Activated CD8-positive, alpha-beta memory T cell treated with anti-CD3 and anti-CD28 coated beads, Interleukin-2, amount 50 U/mL, for 4 hours (primary cell): ENCODE measurements at places on chromosomes 4 and X.
A peak's percentile ranks its signal among the peaks of the same experiment; 100 is the strongest.

DNA sequence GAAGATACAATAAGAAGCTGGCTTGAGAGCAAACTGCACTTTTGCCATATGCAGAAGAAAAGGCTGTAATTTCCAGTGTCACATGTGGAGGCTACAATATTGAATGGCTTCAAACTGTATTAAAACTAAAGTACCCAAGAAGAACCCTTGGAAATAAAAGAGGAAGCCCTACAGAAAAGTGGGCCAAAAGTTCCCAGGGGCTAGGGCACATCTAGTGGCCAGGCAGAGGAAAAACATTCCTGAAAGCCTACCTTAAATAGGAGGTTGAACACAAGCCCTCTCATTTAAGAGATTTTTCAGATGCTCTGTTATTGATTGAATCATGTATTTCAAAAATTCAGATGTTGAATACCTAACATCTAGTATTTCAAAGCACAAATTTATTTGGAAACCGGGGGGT lies 40.6 kb upstream of the PRDX4 start:
- no peak for DNase-seq

DNA sequence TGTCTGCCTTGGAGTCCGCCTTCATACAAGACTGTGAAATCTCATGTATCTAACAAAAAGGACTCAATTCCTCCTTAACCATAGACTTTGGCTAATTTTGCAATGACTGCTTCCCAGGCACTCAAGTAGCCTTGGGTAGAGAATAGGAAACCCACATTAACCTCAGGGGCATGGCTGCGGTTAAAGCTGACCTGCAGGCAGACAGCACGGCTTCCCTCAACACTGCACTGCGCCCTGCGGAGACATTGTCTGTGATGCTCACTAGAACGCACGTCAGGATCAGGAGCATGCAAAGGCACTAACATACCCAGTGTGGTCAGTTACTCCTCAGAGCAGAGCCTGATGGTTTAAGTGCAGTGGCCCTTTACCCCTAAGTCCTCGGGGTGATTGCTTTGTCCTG lies 10.3 kb upstream of the GPR143 start:
- no peak for DNase-seq

- DNase-seq, result no peak
Measured at GRCh38 chr4:13990596-13991589, 363.4 kb upstream of the BOD1L1 start.

DNA sequence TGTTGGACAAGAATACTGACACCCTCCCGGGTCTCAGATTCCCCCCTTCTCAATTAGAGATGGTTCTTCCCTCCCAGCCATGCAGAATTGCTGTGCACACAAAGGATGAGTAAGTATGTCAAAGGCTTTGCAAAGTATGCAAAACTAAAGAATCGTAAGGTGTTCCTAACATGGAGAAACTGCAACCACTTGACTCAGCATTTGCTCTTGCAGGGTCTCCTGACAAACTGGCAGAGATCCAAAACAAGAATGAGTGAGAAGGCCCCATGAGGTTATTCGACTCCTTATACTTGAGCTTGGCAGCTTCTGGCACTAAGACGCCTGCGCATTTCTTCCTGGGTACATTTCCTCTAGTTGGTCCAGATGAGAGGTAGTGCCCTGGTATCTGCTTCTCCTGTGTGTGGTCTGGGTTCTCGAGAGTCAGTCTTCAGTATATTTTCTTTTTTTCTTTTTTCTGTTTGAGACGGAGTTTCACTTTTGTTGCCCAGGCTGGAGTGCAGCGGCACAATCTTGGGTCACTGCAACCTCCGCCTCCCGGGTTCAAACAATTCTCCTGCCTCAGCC lies 8.2 kb downstream of the FAM184B start:
- no peak for DNase-seq

DNA sequence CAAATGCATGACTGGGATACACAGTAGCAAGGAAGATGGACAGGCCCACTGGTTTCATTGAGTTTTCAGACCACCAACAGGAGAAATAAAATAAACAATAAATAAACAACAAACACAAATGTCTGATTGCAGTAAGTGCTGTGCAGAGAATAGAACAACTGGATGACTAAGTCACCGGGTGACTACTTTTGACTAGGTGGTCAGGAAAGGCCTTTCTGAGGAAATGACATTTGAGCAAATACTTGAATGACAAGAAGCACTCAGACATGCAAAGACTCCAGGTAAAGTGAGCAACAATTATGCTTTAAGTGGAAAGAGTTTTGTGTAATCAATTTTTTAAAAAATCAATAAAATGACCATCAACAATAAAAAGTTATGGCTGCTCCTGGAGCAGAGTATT lies 137.7 kb downstream of the BTC start:
- no peak for DNase-seq

- no peak for DNase-seq
Measured at GRCh38 chr4:119897260-119897659, 169.4 kb downstream of the MAD2L1 start.

GRCh38 chrX:137428221-137428661 lies 137.7 kb upstream of the ZIC3 start:
- DNase-seq, result no peak

GRCh38 chrX:25279510-25279909 lies 263.7 kb upstream of the ARX start:
- DNase-seq, result no peak

DNA sequence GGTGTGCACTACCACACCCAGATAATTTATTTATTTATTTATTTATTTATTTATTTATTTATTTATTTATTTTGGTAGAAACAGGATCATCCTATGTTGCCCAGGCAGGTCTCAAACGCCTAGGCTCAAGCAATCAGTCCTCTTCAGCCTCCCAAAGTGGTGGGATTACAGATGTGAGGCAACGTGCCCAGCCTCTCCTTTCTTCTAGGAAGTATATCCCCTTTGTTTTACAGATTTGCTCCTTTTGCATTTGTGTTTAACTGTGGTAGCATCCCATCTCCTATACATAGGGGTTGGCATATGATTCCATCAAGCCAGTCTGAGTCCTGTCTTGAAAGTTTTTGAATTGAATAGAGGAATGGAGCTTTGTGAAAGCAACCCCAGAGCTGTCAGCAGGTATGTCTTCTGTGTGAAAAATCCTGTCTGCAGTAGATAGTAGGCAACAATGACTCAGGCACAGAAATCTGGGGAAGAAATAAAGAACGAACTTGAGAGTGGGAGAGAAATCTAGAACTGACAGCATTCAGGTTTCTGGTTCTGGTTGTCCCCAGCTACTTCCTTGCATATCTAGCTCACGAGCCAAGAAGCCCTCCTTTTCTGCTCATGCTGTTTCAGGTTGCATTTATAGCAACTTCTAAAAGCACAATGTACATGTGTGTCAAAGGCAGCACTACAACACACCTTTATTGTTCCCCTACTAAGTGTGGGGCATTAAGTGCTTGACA lies 113.7 kb upstream of the LSM6 start:
- DNase-seq, result no peak

DNA sequence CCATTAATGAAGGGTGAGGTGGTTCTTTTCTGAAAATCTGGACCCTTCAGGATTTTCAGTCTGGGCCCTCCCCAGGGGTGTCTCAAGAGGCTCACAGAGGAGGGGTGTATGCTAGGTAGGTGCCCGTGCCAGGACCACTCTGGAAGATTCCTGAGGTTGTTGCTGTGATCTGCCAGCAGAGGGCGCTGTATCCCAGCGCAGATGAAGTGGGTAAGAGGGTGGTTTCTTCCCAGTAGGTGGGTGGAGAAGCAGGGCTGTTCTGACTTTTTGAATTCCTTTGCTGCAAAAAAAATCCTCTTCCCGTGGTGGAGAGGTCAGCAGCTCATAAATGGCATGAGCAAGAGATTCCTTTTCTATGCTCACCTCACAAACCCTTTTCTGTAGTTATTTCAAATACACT lies 51.1 kb downstream of the SCML1 start:
- peak; percentile 46 for DNase-seq

DNA sequence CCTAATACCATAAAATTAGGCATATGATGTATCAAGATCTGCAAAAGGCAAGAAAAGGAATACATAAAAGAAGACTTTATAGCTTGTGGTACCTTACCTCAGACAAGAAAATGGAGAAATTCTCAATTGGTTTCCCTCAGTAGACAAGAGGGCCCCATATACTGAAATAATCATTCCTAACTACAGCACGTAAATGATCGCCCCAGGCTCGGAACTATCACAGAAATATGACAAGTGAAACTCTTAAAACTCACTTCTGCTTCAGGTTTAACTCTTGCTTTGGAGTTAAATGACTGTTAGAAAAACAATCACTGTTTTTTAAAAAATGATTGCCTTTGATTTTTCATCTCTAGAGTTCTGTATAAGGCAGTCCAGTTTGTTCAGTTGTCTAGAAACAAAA lies 38.6 kb upstream of the NAP1L5 start:
- no peak for DNase-seq

- no peak for DNase-seq
Measured at GRCh38 chr4:73832651-73833237, 3.7 kb upstream of the CXCL6 start.

- no peak for DNase-seq
Measured at GRCh38 chr4:185071236-185071811, 53.0 kb downstream of the HELT start.

- DNase-seq, result no peak
Measured at GRCh38 chr4:54813674-54814073, 155.9 kb downstream of the KIT start.

- DNase-seq, result no peak
Measured at GRCh38 chrX:150842198-150842685, 56.2 kb downstream of the CD99L2 start.

GRCh38 chrX:148047200-148047599 lies 66.1 kb downstream of the FMR1NB start:
- no peak for DNase-seq

- DNase-seq, result no peak
Measured at GRCh38 chr4:30269850-30270249, 450.3 kb upstream of the PCDH7 start.

GRCh38 chr4:89538886-89539285 lies 231.3 kb upstream of the GPRIN3 start:
- no peak for DNase-seq

- DNase-seq, result no peak
Measured at GRCh38 chr4:10299601-10300000, 157.6 kb downstream of the ZNF518B start.

GRCh38 chr4:175411251-175411650 lies 400.8 kb downstream of the GPM6A start:
- no peak for DNase-seq

GRCh38 chrX:110402091-110402849 lies 43.6 kb downstream of the RTL9 start:
- DNase-seq, result no peak

DNA sequence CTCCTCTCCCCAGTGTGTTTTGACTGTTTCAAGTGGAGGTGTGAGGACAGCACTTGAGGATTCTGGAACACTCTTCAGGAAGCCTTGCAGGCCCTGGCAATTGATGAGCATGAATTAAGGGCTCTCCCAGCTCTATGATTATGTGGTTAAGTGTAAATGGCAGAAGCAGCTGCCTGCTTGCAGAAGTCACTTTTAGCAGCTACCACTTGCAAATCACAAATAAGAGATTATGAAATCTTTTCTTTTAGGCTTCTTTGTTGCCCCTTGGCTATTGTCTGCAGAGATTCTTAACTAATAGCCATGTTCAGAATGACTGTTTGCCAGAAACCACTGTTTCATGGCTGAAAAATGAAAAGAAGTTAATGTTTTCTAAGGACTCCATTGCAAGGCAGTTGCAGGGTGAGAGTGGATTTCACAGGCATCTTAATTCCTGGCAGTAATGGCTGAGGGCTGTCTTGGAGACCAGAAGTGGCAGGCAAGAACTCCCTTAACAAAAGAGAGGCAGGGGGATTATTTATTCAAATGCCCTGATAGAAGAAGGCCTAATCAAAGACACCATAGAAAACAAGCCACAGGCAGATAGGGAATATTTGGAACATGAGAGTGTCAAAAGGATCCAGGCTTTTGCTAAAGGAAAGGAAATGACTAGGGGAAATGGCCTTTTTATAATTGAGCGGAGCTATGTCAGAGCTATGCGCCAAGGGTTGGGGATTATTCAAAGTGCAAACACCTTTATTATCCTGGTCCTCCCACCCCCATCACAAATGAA lies 8.3 kb upstream of the HOPX start:
- no peak for DNase-seq

DNA sequence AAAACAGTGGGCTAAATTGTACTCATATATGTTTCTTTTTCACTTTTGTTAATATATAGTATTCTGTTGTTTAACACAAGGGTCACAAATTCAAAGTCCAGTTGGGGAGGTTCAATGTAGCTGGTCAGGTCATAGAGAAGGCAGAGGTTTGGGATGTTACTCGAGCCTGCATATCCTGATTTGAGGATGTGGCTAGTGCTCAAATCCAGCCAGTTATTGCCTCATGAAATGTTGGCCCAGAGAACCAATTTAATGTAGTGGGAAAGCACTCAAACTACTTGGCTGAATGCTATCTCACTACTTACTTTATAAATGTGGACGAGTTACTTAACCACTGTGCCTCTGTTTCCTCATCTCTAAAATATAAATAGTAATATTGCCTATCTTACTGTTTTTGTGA lies 12.5 kb downstream of the USO1 start:
- no peak for DNase-seq

DNA sequence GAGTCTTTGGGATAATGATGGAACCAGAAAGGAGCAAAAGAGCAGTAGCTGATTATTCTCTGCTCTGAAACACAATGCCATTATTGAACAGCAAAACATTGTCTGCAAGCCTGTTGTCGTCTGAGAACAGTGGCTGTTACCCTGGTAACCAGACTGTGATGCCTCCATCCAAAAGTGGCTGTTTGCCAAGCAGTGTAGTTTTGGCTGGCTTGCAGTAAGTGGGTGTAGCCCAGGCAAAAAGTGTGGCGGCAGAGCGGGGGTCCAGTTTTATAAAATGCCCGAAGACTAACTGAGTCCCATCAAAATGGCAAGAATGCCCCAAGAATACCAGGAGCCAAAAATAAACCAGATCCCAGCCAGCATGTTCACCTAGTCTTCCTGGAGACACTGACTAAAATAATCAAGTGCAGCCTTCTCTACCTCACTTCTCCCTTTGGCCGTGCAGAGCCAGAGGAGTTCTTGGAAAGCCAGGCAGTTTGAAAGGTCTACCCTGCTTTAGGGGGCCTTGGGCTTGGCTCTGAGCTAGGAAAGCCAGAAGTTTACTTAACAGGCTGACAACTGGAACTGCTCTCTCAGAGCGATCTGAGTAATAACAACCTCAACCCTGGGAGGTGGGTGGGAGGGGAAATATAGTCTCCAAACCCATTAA lies 2.6 kb downstream of the PLP1 start:
- DNase-seq, result no peak

GRCh38 chr4:126843492-126844067 lies 789.2 kb upstream of the INTU start:
- DNase-seq, result no peak

GRCh38 chr4:4762909-4763821 lies 96.3 kb upstream of the MSX1 start:
- DNase-seq, result no peak

GRCh38 chr4:23021040-23021439 lies 328.3 kb downstream of the GBA3 start:
- no peak for DNase-seq

DNA sequence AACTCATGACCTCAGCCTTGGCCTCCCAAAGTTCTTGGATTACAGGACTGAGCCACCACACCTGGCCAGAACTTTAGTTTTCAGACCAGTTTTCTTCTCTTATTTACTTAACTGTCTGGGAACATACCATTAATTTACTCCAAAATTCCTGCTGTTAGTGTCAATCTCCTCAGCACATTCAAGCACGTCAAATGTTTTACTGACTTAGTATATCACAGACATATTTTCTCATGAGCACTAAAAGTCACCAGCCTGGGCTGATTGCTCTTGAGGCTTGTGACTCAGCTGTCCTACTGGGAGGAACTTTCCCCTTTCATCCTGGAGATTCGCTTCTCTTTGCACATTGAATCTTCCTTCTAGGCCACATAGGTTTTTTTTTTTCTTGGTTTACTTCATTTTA lies 109.6 kb downstream of the PCDH18 start:
- no peak for DNase-seq
